ENCODE measurements at places on chromosomes 16 and 17.

DNA sequence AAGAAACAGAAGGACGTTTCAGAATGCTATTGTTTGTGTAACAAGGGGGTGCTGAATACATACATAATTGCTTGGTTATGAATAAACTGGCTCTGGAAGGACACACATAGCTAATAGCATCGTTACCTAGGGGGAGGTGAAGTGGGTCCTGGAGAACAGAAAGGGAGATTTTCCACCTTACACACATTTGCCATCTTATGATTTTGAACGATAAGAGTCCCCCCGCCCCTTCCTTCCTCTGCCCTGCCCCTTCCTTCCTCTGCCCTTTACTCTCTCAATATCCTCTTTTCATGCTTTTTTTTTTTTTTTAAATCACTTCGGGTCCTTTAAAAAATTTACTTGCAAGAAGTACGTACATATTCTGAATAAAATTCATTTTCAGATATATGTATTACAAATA, 902 bp upstream of the DHRS7B start:
- no peak for DNase-seq

GRCh38 chr17:7633093-7633492, 3.2 kb downstream of the SHBG start:
- no peak for DNase-seq

DNA sequence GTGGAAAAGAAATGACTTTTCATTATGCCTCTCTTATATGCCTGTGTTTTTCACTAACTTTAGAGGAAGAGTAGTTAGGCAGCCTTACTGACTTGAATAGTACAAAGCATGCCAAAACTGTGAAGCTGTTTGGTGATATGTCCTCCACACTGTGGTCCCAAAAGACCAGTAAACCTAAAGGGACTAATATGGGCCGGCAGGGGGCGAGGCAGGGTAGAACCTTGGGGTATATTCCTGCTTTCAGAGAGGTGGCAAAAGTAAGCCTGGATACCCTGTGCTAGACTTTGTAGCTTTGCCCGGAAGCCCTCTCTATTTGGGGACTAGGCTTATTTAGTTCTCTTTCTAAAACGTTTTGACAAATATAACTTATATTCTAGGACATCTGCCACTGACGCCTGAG, 36.5 kb upstream of the VWA3A start:
- DNase-seq: no peak

- DNase-seq: no peak
Measured at GRCh38 chr17:279331-279730, 73.3 kb downstream of the RPH3AL start.

GRCh38 chr17:6914711-6915110, 81.1 kb upstream of the ALOX12 start:
- no peak for DNase-seq

GRCh38 chr16:47037396-47037745, 63.9 kb upstream of the DNAJA2 start:
- DNase-seq: peak; percentile 5

GRCh38 chr16:80323187-80323807, 217.5 kb upstream of the DYNLRB2 start:
- no peak for DNase-seq

DNA sequence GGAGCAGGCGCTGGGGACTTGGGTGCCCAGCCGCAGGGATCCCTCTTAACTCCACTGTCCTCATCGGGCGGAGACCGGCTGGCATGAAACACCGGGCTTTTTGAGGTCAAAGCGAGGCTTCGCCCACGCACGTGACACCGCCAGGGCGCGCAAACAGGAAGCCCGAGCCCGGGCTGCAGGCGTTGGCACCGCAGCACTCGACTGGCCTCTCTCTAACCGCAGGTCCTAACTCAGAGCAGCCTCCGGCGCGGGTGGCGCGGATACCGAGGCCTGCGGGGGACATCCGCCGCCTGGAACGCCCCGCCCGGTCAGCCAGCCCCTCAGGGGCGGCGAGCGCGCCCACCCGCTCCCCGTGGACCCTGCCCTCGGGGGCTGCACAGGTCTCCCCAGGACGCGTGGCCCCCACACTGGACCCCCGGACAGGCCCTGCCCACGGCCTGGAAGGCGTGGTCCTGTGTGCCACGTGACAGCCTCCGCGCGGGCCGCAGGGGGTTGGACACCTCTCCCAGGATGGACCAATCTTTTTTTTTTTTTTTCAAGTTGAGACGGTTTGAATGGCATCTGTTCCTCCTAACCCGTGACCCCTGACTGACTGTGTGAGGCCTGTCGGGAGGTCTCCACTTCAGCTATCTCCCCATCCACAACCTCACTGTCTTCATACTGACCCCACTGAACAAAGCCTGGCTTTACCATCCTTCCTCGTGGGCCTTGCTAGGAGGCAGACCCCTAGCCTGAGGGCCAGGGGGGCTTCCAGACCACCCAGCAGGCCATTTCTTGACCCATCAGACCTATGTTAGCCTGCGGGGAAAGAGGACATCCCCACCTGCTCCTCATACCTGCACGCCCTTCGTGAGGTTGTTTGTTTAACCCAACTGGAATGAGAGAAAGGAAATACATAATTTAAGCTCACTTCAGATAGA, 8.4 kb upstream of the SLC47A2 start:
- DNase-seq: peak; percentile 38

- no peak for DNase-seq
Measured at GRCh38 chr17:64778240-64779097, 116.4 kb upstream of the SMURF2 start.

GRCh38 chr16:58801838-58802237, 67.7 kb upstream of the GOT2 start:
- no peak for DNase-seq

GRCh38 chr16:72164691-72165090, 7.3 kb downstream of the PMFBP1 start:
- DNase-seq: no peak

- no peak for DNase-seq
Measured at GRCh38 chr16:87252269-87252970, 64.8 kb downstream of the C16orf95 start.

- no peak for DNase-seq
Measured at GRCh38 chr17:79970576-79971068, 65.0 kb downstream of the TBC1D16 start.

DNA sequence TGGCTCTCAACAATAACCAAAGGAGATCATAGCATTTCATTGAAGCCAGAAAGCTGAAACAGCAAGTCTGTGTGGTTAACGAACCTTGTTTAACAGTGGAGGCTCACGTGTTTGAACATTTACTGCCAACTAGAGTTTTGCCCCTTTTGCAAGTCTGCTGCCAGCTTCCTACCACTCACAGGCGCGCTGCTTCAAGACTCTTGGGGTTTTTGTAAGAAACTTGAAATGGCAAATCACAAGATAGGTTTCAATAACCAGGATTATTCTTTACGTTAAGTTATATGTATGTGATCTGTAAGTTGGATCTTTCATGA, 1.2 kb downstream of the SNTB2 start:
- DNase-seq: no peak

GRCh38 chr16:11609474-11610120, 22.9 kb upstream of the LITAF start:
- no peak for DNase-seq

GRCh38 chr16:6317934-6318333, 1014.7 kb upstream of the RBFOX1 start:
- no peak for DNase-seq
